ENCODE measurements at places on chromosomes 5 and 9.

DNA sequence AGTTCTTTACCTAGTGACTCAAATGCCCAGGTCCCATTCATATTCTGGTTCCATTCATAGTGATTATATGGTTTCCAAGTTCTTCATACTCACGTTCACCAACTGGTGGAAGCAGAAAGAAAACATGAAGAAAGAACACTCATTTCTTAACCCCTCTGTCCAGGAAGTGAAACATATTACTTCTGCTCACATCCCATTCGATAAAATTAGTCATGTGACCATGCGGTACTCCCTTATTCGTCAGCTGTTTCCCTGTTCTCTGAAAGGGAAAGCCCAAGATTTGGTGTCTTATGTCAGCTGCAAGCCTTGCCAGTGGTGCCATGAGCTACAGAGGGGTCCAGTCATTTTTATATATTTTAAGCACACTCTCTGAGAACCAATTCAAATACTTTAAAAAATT lies 387.0 kb upstream of the DMAC1 start:
- DNase-seq: no peak

GRCh38 chr5:160480652-160481051 lies 59.0 kb downstream of the PTTG1 start:
- no peak for DNase-seq

DNA sequence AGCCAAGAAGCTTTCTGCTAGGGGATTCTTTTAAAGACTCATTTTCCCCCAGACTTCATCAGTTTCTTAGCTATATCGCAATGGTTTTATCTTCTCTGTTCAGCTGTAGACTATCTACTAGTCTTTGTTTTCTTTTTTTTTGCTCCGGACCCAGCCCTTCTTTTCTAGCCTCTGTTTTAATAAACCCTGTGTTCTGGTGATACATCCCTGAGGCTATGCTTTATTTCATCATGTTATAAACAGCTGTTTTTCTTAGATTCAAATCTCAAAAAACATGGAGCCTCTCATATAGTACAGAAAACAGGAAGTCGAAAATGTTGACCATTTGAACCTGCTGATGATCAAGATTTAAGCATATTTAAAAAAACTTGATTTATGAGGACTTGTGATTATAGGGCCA lies 37.8 kb downstream of the SCGB3A1 start:
- no peak for DNase-seq

DNA sequence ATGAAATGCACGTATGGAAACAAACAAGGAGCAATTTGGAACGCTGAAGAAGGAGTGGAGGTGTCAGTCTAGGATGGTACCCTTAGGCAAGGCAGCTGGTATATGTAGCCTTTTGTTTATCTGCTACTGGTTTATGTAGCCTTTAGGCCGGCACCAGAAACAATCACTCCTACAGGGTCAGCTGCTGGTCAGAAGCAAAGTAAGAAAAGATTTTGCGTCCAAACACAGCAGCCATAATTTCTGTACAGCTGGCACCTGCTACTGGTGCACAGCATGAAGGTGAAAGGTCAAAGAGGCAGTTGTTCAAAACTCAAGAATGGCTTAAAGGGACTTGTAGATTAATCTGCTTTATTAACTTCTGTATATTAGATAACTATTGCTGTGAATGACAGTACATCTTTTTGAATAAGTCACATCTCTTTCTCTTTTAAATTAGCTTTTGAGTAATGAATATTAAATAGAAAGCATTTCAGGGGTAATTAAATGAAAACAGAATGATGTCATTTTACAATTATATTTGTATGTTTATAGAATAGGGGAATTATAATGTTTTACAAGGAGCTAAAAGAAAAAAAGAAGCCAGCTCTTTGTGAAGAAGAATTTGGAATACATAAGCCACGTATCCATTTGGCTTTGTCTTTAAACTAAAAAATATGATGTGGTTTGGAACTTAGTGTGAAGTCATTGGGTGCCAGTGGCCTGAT lies 33.1 kb upstream of the TLX3 start:
- no peak for DNase-seq

- no peak for DNase-seq
Observed at GRCh38 chr5:41788941-41789368, 81.3 kb downstream of the OXCT1 start.

DNA sequence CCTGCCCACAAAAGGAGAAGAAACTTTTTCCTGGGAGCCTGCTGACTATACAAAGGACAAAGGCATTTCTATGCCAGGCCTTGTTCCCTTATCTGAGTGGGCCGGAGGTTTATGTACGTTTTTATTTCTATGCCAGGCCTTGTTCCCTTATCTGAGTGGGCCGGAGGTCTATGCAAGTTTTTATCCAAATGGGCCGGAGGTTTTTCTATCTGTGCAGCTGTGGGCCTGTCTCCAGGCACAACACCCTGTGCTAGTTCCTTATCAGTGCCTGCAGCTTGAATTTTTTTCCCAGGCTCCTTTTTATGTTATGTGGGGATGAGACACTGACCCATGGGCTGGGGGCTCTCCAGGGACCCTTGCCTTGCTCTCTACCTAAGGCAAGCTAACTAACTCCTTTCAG lies 5.5 kb downstream of the SLC25A2 start:
- no peak for DNase-seq

GRCh38 chr9:89734600-89735041 lies 129.8 kb downstream of the GADD45G start:
- DNase-seq: no peak

DNA sequence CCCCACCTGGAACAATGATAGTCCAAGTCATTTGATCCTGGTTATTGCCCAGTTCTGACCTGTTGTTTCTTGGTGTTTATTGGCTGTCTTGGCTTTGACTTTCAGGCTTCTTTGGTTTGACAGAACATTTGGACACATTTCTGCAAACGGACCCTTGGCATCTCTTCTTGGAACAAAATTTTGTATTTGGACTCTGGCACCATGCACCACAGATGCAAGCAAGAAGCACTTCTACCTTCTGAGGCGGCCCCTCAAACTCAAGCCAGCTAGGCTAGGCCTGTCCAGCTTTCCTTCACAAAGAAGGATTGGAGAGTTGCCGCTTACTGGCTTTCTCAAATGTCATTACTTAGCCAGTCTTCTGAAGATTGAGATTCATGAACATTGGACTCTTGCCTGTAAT lies 23.1 kb upstream of the FGF10 start:
- no peak for DNase-seq

- DNase-seq: no peak
Observed at GRCh38 chr5:34715711-34716110, 59.6 kb downstream of the RAI14 start.

DNA sequence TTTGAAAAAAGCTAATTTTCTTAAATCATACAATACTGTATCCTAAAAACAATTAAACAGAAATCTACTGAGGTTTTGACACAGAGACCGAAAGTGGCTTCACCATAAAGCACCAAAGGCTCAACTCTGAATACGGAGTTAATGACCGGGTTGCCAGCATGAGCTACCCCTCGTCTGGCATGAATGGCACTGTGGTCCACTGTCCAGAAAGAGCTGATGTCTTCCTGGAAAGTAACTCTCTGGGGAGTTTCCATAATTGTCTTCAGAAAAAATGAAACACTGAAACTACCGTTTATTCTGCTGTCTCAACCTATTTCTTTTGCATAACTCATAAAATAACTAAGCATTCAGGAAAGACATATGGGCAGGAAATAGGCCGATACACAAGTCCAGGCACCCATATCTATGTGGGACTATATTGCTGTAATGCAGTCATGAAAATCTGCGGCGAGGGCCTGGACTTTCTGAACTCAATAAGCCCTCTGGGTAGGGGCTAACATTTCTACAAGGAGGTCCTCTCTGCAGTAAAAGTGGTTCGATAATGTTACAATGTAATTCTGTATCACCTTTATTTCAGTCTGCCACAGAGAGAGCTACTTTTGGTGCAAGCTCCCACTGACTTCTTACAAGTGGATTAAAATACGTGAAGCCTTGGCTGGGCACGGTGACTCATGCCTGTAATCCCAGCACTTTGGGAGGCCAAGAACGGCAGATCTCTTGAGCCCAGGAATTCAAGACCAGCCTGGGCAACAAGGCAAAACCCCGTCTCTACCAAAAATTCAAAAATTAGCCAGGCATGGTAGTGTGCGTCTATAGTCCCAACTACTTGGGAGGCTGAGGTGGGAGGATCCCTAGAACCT lies 52.4 kb downstream of the ANKH start:
- no peak for DNase-seq

DNA sequence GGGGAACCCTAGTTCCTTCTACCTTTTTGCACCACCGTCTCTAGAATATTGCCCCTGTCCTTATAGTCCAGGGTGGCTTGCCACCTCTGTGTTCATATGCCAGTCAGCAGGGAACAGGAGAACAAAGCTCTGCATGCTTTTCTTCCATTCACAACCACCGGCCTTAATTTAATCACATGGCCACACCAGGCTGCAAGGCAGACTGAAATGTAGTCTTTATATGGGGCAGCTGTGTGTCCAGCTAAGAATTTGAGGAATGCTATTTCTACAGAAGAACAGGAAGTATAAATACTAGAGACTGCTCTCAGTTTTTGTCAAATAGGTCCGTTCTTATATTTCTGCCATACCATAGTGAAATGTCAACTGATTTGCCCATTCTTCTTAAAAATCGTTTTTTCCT lies 5.8 kb downstream of the C5orf22 start:
- DNase-seq: no peak

DNA sequence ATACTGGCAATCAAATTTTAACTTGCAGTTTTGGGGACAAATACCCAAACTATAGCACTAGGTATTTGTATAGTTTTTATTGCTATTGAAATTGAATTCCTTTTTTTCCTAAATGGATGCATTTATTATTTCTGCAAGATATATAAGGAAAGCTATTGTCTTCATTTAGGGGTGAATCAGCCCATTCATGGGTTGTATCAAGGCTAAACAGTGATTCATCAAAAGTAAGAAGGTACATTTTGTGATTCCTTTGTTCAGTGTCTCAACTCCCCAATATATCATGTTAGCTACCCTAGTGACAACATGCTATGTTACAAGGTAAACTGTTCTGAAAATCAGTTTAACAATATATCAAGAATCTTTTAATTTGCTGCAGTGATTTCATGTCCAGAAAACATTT lies 185.7 kb downstream of the PLK2 start:
- no peak for DNase-seq

DNA sequence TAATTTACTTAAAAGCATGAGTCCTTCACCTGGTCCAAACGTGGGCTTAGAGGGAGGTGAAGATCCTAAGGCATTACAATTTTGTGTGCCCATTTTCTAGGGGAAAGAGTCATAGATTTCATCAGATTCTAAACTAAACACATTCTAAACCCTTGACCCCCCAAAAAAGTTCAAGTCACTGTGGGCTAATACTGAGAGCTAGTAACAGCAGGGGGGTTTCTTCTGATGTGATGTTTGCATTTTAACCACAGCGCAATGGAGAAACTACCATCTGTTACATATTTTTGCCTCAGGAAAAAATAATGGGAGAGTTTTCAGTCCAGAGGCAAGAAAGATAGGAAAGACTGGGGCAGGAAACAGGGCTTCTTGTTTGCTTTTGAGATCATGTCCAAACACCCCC lies 110.8 kb upstream of the SLC1A3 start:
- no peak for DNase-seq

GRCh38 chr5:142657446-142657845 lies 28.4 kb downstream of the FGF1 start:
- DNase-seq: no peak

- no peak for DNase-seq
Observed at GRCh38 chr9:108297073-108297472, 558.7 kb downstream of the ACTL7B start.

DNA sequence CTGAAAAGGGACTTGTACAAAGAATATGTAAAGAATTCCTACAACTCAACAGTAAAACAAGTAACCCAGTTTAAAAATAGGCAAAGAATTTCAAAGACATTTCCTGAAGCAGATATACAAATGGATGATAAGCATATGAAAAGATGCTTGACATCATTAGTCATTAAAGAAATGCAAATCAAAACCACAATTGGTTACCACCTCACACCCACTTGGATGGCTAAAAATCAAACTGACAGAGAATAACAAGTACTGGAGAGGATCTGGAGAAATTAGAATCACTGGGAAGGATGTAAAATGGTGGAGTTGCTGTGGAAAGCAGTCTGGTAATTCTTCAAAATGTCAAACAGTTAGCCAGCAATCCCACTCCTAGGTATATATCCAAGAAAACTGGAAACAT lies 12.5 kb upstream of the FOXE1 start:
- no peak for DNase-seq

DNA sequence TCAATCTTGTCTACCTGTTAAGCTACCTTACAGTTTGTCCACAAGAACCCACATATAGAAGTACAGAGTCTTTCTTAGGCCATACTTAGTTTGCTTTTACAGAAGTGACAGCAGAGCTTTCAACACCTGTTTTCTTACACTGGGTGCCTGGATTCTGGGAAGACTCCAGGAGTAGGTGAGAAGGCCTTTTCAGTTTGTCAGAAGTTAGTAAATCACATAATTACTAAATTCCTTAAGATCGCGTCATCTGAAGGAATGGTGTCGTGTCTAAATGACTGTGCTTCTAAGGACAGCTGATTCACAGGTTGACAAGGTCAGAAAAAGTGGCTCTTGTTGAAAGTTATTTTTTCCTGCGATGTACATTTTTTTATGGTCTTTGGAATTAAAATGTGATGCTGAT lies 97.0 kb upstream of the FAM120A start:
- DNase-seq: no peak

DNA sequence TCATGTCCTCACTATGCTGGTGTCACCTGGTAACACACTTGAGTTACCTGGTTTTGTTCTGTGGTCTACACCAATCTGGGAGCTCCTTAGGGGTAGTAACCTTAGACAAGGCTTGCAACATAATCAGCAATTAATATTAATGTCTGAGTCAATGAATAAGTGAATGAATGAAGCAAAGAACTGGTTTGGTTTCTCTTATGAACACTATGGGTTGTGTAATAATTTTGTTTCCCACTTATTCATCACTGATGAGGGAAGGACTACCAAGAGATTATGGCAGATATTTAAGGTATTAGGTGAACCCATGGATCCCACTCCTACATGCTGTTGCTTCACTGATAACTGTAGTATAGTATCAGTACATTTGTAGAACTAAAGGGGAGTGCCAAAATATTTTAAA lies 116.0 kb downstream of the SLC12A2 start:
- DNase-seq: no peak

- DNase-seq: no peak
Observed at GRCh38 chr5:79011219-79011836, 26.2 kb upstream of the ARSB start.

DNA sequence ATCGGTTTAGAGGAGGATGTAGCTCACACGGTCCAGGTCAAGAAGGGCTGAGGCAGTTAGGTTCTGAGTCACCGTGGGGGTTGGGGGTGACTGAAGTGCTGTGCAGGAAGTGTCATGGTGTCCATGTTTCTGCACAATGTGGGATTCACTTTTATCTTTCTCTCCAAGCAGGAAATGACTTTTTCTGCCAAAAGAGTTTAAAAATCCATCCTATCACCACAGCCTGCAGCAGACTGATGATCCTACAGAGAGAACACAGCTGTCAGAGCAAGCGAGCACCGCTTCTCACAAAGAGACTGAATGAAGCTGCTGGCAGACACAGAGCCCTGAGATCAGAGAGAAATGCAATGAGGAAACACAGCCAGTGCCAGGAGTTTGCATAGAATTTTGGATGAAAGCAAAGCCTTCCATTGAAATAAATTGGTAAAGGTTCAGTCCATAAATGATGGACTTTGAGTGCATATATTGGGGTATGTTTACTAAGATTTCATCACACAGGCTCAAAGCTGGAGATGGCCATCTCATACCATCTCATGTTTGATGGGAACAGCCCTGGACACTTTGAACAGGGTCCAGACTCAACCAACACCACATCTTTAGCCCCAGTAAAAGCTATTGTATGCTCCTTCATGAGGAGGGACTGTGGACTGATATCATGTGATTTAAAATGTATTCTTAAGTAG lies 213.9 kb upstream of the FBXL7 start:
- no peak for DNase-seq
